ENCODE measurements at places on chromosomes 4 and X.

DNA sequence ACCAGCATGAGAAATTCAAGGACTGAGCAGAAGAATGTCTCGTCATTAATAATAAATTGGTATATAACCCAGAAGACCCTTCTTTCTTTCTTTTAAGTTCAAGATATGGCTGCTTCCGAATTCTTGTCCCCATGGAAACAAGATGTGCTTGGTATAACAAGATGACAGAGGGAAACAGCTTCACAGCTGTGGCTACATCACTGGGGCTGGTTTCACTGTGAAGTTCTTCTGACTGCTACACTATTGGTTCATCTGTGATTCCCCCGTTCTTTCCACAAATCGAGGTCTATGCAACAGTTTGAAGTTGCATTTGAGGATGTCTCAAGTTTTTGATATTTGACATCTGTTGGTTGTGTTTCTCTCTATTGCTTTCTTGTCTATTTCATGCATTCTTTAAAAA lies 12.3 kb upstream of the DTHD1 start:
- no peak for DNase-seq

GRCh38 chrX:149853925-149854324 lies 27.1 kb upstream of the MAGEA8 start:
- DNase-seq = no peak

- DNase-seq = no peak
These were observed 30.4 kb downstream of the ACOX3 start for GRCh38 chr4:8410066-8410625.

DNA sequence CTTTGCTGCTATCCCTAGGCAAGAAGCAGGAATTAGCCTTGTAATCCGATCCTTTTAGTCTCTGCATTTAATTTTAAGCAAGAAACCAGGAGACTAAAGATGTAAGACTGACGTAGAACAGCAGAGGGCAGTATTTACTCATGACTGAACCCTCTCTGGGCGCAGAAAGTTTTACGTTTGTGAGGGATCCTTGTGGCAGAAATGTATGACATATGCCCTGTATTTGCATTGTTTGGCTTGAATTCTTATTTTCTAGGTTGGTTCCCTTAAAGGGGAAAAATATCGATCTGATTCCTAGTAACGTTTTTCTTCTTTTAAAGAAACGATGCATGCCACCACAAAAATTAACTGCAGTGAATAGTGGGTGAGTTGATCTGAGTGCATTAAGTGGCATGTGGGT lies 1.3 kb upstream of the FAT4 start:
- DNase-seq = peak; percentile 65

- no peak for DNase-seq
These were observed 105.0 kb upstream of the S100G start for GRCh38 chrX:16544969-16545368.

GRCh38 chr4:60128888-60129287 lies 1071.2 kb upstream of the ADGRL3 start:
- no peak for DNase-seq

GRCh38 chr4:67660418-67660817 lies 40.5 kb downstream of the UBA6 start:
- no peak for DNase-seq

DNA sequence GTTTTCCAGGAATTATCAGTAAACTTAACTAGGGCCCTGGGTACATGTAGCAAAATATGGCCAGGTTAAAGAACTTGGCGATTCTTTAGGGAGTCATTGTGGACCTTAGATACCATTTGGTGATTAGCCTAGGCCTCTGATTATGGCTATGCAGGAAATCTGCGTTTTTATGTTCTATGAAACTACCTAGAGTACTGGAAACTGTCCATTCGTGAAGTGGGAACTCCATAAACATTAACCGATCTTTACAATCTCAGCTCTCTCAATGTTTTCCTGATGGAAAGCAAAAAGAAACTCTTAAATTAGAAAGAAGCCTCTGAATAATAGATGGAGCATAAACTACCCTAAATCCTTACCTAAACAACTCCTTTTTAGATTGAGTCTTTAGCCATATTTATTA lies 121.9 kb downstream of the SH3RF1 start:
- no peak for DNase-seq

- no peak for DNase-seq
These were observed 496.9 kb downstream of the TMA16 start for GRCh38 chr4:163991298-163991865.

GRCh38 chrX:9911487-9911886 lies 55.7 kb upstream of the CLDN34 start:
- no peak for DNase-seq

DNA sequence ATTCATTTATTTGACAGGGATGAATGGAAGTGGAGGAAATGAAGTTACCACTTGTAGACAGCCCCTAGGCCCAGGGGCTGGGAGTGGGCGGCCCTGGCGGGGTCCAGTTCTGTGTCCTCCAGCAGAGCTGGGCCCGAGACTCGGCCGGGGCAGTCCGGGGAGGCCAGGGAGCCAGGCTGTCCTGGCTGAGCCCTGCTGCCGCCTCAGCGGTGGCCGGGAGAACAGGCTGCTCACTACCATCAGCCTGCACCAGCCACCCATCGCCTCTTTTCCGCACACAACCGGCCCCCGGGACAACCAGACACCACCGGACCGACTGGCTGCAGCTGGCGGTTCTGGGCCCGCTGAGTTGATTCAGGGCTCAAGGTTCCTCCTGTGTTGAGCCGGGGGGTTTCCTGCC lies 25.6 kb downstream of the CLDN34 start:
- DNase-seq = no peak

- no peak for DNase-seq
These were observed 26.1 kb upstream of the VMA21 start for GRCh38 chrX:151370906-151371305.

- DNase-seq = no peak
These were observed 159.6 kb upstream of the KLF3 start for GRCh38 chr4:38504396-38504715.

- DNase-seq = no peak
These were observed 253.9 kb downstream of the PCDH18 start for GRCh38 chr4:137278431-137278830.

GRCh38 chr4:155777971-155778735 lies 19.3 kb downstream of the GUCY1B1 start:
- DNase-seq = no peak

DNA sequence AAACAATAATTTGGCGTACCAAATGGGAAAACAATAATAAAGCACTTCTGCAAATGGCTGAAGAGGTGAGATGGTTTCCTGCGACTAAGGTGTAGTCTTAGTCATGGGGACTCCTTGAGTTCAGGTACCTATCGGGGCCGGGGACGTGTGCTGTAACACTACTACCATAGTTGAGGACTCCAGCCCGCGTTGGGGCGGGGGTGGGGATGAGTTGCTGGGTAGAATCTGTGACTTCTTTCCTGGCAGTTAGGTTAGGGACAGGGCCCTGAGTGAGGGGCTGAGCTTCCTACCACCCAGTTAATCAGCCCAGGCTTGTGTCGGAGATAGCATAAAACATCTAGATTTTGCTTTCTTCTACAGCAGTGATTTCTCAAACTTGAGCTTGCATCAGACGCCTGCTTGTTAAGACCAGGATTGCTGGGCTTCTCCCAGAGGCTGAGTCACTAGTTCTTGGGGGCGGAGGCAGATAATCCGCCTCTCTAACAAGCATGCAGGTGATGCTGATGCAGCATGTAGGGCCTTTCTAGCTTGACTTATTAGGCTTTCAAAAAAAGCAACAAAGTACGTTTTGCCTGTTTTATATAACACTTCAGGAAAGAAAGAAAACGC lies 30.2 kb downstream of the RBBP7 start:
- DNase-seq = no peak

- no peak for DNase-seq
These were observed 175.8 kb upstream of the TECRL start for GRCh38 chr4:64584981-64585557.

DNA sequence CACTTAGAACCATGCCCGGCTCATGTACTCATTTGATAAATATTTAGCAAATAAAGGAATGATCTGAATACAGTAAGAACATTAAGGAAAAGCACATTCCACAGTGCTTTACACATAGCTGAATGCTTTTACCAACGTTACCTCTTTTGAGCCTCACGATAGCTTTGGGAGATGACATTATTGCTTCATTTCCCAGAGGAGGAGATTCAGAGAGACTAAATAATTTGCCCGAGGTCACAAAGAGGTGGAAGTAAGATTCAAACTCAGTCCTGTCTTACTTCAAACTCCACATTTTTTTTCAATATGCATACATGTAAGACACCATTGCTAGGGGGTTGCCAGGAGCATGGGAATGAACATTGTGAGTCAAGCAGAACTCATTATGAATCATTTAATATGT lies 538.5 kb downstream of the BCOR start:
- no peak for DNase-seq

DNA sequence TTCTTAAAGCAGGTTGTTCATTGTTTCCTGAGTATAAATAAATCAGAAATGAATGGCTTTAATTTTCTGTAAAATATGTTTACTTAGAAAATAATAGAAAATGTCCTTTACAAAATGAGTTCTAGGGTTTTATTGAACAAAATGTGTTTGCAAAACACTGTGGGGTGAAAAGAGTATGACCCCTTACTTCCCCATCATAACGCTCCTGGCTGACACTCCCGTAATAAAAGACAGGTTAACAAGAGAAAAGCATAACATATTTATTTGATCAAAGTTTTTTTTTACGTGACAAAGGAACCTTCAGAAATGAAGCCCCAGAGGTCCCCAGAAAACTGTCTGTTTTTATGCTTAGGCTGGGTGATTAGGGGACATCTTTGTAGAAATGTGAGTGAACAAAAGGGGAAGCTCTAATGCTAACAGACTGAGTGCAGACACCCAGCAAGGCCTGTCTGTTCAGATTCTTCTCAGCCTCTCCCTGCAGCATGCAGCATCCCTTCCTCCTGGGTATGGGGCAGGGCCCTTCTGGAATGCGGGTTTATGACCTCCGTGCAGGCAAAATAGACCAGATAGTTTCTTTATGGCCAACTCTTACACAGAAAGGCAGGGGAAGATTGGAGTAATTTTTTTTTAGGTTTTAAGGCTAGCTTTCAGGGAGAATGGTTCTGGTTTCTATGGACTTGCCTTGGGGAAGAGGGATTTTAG lies 26.1 kb downstream of the ZFP42 start:
- DNase-seq = no peak

DNA sequence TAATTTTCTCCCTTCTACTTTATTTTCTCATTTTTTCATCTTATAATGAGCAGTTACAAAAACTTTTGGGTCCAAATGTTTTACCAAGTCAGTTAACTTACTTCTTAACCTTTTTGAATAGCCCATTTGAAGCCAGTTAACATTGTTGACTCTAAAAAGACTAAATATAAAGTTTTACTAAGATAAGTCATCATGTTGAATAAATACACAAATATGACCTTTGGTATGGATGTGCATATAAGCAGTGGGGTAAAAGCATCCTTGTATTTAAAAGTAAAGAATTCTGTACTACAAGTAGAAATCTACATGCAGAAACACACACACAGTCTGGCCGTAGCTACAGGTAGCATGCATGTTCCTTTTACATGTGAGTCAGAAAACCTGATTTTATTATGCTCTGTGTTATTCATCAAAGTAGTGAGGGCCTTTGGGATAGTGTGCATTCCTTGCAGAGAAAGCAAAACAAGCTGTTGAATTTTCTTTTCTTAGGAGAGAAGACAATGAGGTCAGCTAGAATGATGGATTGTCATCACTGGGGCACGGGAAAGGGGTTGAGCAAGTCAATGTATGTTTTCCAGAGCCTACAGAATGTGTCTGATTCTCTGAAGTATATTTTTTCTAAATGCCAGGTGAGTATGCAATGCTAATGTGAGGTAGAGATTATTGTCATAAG lies 533.2 kb upstream of the AGA start:
- DNase-seq = no peak

GRCh38 chr4:144355811-144356757 lies 215.6 kb upstream of the GYPA start:
- no peak for DNase-seq

- DNase-seq = no peak
These were observed 29.6 kb downstream of the MFAP3L start for GRCh38 chr4:169996379-169997240.

DNA sequence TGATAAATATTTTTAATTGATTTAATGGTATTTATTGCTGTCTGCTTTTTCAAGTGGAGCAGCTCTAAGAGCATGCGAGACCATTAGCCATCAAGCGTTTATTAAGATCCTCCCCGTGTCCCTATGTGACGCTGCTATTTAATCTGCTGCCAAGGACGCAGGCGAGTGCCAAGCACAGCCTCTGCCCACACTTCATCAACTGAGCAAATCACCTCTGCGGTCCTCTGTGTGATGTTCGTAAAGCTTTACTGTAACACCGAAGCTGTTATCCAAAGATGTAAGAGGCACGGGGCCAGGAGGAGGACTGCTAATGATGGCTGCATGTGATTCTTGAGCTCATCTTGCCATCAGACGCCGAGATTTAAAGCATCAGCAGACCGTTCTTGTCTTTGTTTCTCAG lies 79.5 kb downstream of the STOX2 start:
- no peak for DNase-seq

GRCh38 chr4:6568689-6569332 lies 6.2 kb upstream of the MAN2B2 start:
- DNase-seq = no peak

DNA sequence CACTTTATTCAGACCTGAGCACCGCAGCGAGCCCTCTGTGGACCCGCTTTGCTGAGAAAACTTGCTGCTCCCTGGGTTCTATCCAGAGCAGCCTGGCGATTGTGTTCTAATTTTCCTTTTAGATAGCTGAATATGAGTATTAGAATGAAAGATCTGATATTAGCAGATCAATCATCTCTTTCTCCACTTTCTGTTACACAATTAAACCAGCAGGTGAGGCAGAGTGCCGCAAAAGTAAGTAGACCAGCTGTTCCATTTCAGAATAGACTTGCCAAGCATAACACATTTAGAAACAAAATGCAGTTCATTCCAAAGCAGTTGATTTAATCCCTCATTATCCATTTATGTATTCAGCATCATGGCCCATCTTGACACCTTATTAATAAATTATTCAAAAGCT lies 58.6 kb downstream of the PALLD start:
- no peak for DNase-seq

- DNase-seq = no peak
These were observed 38.7 kb upstream of the INTS6L start for GRCh38 chrX:135481696-135482179.

DNA sequence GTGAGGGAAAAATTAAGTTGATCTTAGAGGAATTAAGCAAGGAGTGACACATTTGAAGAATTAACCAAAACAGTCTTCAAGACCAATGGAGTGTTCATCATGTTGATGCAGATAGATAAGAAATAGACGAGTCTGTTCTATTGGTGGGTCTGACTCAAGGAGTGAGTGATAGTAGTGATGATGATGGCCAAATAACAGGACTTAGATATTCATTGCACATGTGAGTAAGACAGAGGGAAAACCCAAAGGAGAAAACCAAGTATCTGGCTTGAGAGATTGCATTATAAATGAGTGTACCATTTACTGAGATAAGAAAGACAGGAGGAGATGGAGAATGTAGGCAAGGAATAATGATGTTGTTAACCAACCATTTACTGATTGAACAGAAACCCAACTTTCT lies 321.3 kb downstream of the ADGRL3 start:
- no peak for DNase-seq

DNA sequence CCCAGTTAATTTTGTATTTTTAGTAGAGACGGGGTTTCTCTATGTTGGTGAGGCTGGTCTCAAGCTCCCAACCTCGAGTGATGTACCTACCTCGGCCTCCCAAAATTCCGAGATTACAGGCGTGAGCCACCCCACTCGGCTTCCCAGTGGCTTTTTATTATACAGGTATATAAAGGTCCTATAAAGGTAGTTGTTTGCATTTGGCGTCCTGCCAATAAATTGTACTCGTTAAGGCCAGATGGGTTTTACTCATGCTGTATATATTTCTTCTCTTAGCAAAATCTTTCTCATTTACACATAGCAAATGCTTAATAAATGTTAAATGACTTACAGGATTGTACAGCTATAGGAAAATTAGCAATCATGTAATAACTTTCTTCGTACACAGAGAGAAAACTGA lies 6.9 kb downstream of the SHROOM3 start:
- no peak for DNase-seq

All from sigmoid colon (tissue), 7 donors.